ENCODE measurements at places on chromosomes 3 and 15.

DNA sequence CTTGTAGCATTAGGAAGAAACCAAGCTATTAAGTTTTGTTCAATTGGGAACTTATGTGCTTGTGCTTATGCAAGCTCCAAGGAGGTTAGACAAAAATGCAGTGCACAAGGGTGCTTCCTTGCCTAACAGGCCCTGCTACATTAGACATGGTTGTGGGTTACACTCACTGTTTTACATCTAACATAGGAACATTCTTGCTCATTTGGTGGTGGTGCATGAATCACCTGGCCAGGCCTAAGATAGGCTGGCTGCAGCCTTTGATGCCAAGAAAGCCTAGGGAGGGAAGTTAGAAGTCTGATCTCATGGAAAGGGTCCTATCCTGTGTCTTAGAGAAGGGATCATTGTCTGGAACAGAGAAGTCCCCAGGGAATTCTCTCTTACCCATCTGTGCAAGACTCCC is 43.5 kb downstream of the CA12 start:
- no peak for DNase-seq

DNA sequence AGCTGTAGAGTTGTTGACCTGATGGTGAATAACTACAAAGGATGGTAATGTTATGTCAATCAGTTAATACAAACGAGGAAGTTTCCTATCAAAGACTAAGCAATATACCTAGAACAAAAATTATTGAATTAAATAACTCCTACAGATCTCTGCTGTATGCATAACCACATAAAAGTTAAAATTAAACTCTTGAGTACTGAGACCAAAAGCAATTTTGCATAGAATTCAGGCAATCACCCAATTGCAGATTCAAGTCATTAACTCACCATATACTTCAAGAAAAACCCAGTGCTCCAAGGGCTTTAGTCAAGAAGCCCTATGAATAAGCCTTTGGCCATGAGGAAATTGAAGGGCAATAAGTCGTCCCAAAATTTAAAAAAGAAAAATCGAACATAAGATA is 518.8 kb downstream of the MECOM start:
- DNase-seq, result no peak

GRCh38 chr3:46359733-46360493 is 6.0 kb downstream of the CCR2 start:
- no peak for DNase-seq

DNA sequence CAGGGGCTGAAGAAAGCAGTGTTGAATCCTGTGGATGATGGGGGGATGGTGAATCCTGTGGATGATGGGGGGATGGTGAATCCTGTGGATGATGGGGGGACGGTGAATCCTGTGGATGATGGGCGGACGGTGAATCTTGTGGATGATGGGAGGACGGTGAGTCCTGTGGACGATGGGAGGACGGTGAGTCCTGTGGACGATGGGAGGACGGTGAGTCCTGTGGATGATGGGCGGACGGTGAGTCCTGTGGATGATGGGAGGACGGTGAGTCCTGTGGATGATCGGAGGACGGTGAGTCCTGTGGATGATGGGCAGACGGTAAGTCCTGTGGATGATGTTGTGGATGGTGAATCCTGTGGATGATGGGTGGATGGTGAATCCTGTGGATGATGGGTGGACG is 170.7 kb downstream of the SV2B start:
- DNase-seq, result no peak

GRCh38 chr3:187742351-187743171 is 2.7 kb downstream of the BCL6 start:
- no peak for DNase-seq

GRCh38 chr3:114178770-114179368 is at the start of gene DRD3:
TSS of gene DRD3 (minus strand) at chr3:114179052. CDS start at chr3:114171992, 7,060 bp downstream.
- peak; percentile 16 for DNase-seq

- no peak for DNase-seq
Measured at GRCh38 chr3:50626401-50626800, 9.4 kb downstream of the MAPKAPK3 start.

DNA sequence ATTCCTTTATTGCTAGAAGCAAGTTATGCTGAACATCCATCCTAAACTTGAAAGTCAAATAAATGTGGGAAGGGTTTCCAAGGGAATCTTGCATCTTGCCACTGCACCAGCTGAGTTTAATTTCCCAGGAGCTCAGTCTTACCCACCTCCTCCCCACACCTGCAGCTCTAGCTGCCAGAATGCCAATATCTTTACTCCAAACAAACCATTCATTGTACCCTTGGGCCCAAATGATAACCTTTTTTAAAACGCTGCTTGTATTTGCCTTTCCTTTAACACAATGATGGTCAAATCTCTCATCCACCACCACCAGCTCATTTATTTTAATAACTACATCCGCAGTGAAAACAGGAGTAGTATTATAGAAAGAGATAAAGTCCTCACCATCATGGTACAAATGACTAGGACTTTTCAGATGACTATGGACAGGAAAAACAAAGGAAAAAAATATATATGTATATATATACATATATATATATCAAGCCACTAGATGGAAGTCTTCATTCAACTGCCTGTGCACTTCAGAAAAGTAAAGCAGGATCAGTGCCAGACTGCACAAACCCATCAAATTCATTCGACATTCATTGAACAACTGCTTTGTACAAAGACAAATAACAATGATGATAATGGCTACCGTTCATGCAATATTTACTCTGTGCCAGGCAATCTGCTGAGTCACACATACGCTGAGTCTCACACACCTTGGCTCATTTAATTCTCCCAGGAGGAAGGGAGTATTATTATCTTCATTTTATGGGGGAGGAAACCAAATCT is 44.0 kb downstream of the BFSP2 start:
- DNase-seq, result no peak

DNA sequence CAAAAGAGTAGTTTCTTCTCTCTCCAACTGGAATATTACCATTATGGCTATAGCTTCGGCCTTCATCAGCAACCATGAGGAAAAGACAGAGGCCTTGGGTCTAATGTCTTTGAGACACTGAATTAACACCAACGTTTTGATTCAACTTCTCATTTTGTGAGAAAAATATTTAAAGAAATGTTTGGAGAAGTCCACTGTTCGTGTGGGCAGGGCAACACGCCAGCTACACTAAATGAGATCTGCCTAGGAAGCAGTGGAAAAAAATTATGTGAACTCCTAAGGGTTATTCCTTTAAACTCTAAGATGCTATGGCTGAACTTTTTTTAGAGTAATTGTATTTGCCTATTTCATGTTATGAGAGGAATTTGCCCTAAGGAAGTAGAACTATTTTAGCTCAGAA is 41.8 kb downstream of the NCEH1 start:
- DNase-seq, result no peak

GRCh38 chr3:103712320-103713008 is 1277.6 kb downstream of the ZPLD1 start:
- no peak for DNase-seq

- DNase-seq, result no peak
Measured at GRCh38 chr3:126155280-126155640, 25.1 kb downstream of the ALDH1L1 start.

- DNase-seq, result no peak
Measured at GRCh38 chr3:67384760-67385397, 269.5 kb downstream of the SUCLG2 start.

DNA sequence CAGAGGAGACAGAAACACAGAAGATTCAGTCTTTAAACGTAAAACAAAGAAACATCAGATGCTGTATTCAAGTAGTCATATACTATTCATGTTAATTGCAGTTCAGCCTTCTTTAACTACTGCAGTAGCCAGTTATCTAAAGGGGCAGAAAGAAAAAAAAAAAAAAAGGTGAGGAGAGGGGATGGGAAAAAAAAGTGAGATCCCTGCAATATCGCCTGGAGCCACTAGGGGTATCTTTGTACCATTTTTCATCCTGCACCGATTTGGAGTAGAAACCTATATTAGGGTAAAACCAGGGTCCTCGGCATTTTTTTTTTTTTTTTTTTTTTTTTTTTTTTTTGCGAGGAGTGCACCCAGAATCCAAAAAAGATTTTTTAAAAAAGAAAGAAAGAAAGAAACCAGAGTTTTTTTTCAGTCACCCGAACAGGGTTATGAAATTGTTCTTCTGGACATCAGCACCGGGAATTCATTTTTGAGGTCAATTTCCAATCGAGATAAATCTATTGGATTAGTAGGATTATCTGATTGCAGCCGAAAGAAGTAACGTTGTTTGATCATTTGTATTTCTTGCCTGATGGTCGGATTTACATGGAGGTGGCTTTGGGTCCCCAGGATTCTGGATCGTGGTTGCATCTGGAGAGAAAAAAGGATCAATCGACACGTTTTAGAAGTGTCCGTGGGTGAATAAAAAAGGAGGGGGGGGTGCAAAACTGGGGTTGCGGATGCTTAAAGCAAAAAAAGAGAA is 186.7 kb downstream of the NLGN1 start:
- DNase-seq, result no peak

GRCh38 chr3:190556351-190556750 is 42.5 kb downstream of the IL1RAP start:
- no peak for DNase-seq

DNA sequence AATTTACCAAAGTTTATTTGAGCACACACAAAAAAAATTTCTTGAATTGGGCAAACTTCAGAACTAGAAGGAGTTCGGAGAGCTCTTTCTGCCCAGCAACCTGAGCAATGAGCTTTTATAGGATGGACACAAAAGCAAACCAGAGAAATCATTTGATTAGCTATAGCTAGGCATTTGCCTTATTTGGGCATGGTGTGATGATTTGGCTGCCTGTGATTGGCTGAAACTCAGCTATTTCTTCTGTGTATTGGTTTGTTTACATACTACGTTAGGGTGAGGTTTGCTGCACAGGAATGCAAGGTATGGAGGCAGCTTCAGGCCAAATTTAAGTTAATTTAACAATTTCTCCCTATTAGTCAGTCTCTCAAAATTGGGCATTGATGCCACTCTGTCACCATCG is 65.1 kb downstream of the NEK11 start:
- no peak for DNase-seq

- DNase-seq, result no peak
Measured at GRCh38 chr3:73954506-73954905, 329.8 kb upstream of the PDZRN3 start.

GRCh38 chr3:151766454-151766853 is 32.7 kb downstream of the AADACL2 start:
- no peak for DNase-seq

DNA sequence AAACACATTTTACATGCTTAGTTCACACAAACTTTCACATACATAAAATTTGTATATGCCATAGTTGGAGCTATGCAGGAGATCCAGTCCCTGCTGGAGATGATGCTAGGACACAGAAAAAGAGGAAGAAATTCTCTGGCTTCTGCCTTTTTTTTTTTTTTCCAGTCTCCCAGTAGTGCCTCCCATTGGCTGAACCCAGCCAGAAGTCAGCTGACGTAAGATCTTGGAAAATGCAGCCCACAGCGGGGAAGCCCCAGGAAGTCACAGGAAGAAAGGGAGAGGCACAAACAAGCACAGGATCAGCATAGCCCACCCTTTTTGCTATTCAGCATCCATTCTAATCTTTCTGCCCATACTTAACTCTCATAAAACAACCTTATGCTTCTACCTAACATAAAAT is 38.5 kb downstream of the SCN11A start:
- no peak for DNase-seq

DNA sequence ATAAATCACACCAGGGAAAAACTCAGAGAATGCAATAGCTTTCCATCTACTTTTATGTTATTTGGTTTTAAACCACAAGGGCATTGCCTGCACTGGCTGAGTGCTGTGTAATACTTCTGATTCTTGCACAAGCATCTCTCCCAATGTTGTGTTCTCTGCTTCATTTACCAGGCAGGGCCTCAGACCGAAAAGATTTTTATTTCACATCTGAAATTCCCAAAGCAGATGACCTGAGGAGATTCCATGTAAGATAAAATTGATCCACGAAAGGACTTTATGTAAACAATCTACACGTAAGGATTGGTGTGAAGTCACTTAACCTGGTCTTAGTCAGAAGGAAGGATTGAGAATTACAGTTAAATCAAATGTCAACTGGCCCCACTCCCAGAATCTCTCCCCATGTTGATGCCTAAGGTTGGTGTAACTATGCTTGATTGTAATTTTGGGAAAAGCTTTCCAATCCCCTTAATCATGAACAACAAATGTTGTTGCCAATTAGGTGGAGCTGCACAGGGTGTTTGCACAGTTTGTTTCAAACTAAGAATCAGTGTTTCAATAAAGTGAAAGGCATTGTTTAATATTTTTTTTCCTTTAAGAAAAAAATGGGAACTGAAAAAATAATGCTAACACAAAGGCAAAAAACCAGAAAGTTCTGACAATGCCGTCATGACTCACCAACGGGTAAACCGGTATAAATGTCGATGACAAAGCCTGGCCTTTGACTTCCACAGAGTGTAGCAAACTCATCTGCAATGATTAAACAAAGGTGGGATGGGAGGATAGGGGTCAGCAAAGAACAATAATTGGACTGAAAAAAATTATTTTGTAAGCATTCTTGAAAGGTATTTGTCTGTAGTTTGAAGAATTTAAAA is 128.6 kb downstream of the DUT start:
- DNase-seq, result no peak

- no peak for DNase-seq
Measured at GRCh38 chr3:131658115-131658514, 155.3 kb upstream of the MRPL3 start.

- DNase-seq, result no peak
Measured at GRCh38 chr3:186187401-186188275, 78.7 kb upstream of the ETV5 start.

- no peak for DNase-seq
Measured at GRCh38 chr15:50840520-50840919, 68.0 kb upstream of the AP4E1 start.

GRCh38 chr3:59450946-59451763 is 401.3 kb upstream of the CFAP20DC start:
- no peak for DNase-seq

GRCh38 chr15:27816790-27817189 is 282.3 kb downstream of the OCA2 start:
- DNase-seq, result no peak

GRCh38 chr15:60729850-60730458 is 251.0 kb upstream of the ICE2 start:
- no peak for DNase-seq

GRCh38 chr3:49278548-49278947 is 1.5 kb upstream of the C3orf62 start:
- no peak for DNase-seq

DNA sequence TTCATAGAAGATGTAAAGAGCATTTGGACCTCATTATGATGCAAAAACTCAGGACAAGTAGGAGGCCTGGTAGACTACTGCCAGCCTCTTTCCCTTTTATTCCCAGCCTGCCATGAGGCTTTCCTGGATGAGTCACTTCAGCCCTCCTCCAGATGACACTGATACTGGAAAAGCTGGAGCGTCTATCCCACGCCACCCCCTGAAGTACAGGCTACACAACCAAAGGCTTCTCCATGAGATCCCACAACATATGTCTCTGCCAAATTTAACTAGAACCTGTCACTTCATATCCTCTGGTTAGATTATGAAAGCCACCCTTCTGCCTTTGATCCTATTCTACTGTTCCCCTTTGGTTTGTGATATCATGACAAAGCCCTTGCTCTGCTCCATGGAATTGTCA is 56.1 kb upstream of the CPNE4 start:
- no peak for DNase-seq

GRCh38 chr3:151931171-151931570 is 57.7 kb downstream of the SUCNR1 start:
- no peak for DNase-seq

GRCh38 chr3:13455644-13456043 is 24.5 kb upstream of the HDAC11 start:
- DNase-seq, result no peak

Measured in ovary (tissue), 10 donors.